ENCODE measurements at places on chromosomes 7 and 10.

- DNase-seq = peak; percentile 94
Observed at GRCh38 chr10:21336476-21337170, 188.9 kb downstream of the SKIDA1 start.

DNA sequence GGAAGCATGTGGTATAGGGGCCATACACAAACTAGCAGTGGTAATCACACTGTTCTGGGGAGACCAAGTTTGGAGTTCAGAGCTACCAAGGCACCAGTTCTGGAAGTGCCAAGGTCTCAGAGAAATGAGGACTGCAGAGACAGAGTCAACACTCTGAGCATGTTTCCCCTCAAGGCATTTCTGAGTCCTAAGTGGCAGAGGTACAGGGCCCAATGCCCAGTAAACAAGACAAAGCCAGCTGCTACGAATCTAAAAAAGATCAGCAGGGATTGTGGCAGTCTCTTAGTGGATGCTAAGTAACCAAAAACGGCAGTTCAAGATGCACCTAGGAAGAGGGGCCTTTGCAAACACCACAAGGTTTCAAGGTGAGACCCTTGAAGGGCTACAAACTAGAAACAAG, 271.9 kb downstream of the TNS3 start:
- no peak for DNase-seq

DNA sequence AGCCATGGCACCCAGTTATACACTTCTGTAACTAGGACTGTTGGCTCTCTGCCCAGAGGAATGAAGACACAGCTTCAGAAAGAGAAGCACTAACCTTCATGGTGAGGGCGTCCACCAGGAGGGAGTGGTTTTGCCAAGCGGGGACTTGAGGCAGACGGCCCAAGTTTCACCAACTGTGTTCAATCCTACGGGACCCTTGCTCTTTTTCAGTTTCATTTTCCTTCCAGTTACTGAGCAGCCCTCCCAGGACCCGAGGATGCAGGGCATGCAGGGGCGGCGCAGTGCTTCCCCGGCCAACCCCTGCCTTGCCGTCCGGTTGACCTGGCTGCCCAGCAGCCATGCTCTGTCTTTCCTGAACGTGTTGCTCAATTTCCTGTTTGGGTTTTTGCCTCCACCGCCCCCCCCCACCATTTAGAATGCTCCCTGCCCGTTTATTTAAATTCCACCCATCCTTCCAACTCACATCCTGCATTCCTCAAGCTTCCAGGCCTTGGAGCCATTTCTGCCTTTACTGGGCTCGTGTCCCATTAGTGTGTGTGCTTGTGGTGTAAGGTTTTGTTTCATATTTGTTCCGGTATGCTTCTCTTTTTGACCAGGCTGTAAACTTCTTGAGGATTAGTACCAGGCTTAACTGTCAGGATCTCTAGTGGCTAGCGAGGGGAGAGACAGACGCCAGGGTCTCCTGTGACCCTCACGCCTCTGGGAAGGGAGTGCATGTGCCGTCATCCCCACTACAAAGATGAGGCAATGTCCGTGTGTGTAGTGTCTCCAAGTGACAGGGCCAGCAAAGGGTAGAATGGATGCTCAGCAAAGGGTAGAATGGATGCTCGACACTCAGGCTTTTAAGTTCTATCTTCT, 31.6 kb downstream of the IL15RA start:
- peak; percentile 89 for DNase-seq

GRCh38 chr10:132588301-132589013, 50.9 kb downstream of the INPP5A start:
- no peak for DNase-seq

DNA sequence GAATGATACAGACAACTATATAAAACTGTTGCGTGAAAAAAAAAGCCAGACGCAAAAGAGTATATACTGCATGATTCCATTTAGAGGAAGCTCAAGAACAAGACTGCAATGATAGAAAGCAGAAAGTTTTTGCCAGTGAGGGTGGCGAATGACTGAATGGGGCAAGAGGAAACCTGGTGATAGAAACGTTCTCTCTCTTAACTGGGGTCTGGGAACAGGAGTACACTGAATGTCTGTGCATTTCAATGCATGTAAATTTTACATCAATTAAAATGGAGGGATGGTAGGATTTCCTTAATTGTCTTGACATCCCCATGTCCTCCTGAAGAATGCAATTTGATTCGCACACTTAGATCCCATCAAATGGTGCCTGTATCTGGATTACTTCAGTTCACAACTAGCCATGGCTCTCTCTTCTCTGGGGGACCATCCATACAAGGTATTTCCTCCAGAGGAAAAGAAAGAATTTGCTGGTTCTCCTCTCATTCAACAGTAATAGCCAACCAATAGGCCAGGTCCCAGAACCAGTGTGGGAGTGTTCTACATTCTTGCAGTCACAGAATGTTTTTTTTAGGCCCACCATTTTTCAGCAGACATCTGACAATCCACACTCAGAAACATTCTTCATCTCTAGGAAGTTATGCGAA, 221.0 kb upstream of the KLF14 start:
- DNase-seq = no peak

- no peak for DNase-seq
Observed at GRCh38 chr10:44310762-44311562, 73.9 kb downstream of the CXCL12 start.

- no peak for DNase-seq
Observed at GRCh38 chr7:36171503-36171902, 18.4 kb downstream of the EEPD1 start.

- DNase-seq = no peak
Observed at GRCh38 chr7:69906283-69906995, 308.2 kb downstream of the AUTS2 start.

DNA sequence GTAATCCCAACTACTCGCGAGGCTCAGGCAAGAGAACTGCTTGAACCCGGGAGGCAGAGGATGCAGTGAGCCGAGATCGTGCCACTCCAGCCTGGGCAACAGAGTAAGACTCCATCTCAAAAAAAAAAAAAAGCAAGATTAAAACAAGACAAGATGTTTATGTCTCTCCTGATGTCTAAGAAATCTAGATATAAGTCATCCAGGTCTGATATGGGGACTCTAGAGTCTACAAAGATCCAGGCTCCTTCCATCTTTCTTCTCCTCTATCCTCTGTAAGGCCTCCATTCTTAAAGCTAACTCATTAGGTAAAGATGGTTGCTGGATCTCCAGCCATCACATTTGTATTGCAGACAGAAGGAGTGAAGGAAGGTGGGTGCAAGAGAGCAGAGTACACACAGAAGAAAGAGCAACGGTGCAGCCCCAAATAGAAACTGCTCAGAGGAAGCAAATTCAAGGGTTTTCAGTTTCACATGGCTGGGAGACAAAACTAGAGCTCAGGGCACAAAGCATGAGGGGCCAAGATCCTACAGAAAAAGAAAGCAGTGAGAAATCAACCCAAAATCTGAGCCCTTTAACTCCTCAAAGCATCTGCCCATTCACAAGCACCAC, 57.6 kb downstream of the USP6NL start:
- no peak for DNase-seq

DNA sequence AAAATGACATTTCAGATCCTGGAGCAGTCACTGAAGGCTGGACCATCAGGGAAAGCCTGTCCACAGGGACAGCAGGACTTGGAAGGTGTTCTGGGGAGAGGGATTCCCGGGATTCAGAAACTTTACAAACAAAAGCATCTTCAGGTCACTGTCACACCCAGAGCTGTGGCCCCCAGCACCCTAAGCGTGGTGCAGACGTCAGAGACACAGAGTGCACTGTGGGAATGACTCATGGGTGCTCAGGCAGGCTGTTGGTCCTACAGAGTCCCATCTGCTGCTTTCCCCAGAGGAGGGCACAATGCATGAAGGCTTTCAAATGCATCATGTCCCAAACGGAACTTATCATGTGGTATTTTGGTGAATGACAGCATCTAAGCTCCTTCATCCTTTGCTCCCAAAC, 13.1 kb upstream of the LRMDA start:
- DNase-seq = no peak

GRCh38 chr10:12350167-12350872, 973 bp downstream of the CAMK1D start:
- DNase-seq = no peak

- no peak for DNase-seq
Observed at GRCh38 chr7:106219170-106219569, 65.6 kb downstream of the NAMPT start.

- DNase-seq = no peak
Observed at GRCh38 chr7:291373-292092, 1.6 kb downstream of the FOXL3 start.

- no peak for DNase-seq
Observed at GRCh38 chr10:71265618-71266146, 53.3 kb downstream of the UNC5B start.

- DNase-seq = peak; percentile 4
Observed at GRCh38 chr7:36986948-36987724, 262.8 kb upstream of the AOAH start.

DNA sequence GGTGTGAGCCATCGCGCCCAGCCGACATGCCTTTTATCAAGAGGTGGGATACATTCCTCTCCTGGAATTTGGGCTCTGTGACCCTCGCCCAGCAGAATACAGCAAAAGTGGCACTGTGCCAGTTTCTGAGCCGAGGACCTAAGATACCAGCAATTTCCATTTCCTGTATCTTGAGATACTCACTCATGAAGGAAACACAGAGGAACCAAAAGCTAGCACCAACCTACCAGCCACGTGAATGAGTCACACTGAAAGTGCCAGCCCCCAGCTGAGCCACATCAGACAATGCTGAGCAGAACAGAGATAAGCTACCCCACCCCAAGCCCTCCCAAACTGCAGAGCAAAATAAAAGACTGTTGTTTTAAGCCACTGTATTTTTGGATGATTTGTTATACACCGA, 56.3 kb downstream of the CACUL1 start:
- DNase-seq = no peak

GRCh38 chr7:132469264-132469663, 107.0 kb downstream of the PLXNA4 start:
- no peak for DNase-seq

GRCh38 chr7:195010-195829, 2.8 kb downstream of the FAM20C start:
- DNase-seq = no peak

DNA sequence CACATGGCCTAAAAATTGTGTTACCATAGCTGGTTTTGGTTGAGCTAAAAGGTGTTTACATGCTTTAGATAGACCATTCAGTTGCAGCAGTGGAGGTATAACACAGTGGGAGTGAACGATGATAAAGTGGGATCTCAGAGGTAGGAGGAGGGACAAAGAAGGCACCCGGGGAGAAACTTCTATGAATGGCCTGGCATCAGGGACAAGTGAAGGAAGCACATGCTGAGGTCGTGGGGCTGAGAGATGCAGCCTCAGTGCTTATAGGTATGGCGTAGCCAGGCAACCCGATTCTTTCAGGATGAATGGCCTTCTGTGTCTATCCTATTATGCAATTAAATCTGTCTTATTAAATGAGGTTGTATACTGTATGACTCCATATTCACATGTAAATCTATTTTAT, 3.9 kb upstream of the CDK6 start:
- DNase-seq = no peak

DNA sequence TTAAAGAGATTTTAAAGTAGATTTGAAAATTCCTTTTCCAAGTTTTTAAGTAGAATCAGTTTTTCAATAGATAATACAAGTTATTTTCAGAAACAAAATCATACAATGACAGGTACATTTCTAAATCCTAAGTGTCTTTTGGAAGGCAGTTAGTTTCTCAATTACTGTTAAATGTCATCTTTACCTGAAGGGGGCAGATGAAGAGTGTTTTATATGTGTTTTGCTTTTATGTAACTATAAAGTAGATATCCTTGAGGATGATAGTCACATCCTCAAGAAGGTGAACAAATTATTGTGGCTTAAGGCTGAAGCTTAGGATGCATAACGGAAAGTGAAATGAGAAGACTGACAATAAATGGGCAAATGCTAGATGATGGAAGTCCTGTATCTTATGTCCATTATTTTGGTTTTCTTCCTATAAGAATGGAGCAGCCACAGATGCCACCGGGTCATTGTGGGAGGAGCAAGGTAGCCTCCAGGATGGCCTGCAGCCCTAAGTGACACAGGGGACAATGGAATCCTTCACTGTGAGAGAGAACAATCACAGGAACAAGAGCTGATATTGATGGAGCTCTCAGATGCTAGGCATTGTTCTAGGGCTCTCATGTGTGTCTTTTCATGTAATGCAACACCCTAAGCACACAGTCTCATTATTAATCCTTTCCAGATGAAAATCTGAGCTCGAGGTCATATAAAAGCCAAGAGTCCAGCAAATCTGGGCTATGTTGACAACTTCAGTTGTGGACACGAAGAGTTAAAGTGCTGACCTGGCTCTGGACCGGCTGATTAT, 14.1 kb upstream of the MKX start:
- DNase-seq = no peak

- DNase-seq = no peak
Observed at GRCh38 chr7:16421333-16422102, at the start of gene CRPPA. Gene CRPPA, minus strand, starts transcription at chr7:16421538. Its CDS starts 216 bp downstream, at chr7:16421322.

DNA sequence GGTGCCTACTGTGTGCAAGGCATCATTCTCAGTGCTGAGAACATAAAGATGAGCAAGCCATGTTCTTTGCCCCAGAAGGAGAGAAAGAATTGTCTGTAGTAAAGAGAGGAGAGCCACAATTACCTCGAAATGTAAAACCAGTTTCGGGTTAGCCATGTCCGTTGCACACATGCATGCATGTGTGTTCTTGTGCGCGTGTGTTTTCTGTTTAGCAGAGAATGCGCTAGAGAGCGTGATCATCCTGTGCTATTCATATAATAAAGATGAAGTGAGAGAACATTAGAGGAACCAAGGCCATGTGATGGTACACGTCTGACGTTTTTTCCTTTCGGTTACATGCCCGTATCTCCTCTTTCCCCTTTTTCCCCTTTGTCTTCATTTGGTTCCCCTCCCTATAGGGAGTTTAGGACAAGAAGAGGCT, 158.2 kb downstream of the CELF2 start:
- no peak for DNase-seq

- DNase-seq = no peak
Observed at GRCh38 chr7:144668503-144668902, 167.3 kb downstream of the TPK1 start.

DNA sequence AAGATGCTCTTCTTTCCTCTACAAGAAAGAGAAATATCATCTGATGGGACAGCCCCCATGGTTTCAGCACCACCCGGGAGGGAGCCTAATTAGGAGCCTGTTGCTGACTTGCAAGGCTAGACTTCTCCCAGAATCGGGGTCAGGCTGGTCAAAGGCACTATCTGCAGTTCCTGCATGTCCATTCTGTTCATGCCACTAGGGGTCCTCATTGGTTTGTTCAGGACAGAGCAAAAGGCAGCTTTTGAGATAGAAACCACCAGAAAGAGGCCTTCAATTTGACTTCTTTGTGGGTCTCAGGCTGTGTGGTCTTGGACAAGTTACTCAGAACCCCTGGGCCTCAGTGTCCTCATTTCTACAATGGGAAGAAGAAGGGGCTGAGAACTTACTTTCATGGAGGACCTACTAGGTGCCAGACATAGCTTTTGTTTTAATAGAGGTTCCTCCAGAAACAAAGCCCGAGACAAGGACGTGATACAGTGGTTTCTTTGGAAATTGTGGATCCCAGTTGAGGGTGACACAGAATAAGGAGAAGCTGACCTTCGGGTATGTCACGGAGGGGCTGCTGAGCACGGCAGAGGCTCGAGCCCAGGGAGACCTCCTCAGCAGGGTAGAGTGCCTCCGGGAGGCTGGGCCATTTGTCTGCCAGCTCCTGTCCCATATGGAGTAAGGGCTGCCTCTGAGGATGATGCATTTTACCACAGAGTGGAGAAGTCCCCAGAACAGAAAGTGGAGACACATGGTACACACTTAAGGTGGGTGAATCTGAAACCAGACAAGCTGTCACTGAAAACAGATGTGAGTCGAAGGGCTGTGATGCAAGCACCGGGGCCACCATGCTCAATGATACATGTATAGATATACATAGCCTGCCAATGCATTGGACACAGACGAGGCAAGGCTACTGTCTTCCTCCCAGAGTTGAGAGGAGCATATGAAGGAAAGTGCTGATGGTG, 33.1 kb upstream of the NEUROD6 start:
- DNase-seq = peak; percentile 30

Measured in fibroblast of skin of left quadriceps (primary cell).